ENCODE measurements at places on chromosomes 2 and 18.

- no peak for DNase-seq
Observed at GRCh38 chr2:239928391-239929350, 96.5 kb downstream of the NDUFA10 start.

GRCh38 chr2:1569879-1570450, 156.7 kb downstream of the TPO start:
- no peak for DNase-seq

DNA sequence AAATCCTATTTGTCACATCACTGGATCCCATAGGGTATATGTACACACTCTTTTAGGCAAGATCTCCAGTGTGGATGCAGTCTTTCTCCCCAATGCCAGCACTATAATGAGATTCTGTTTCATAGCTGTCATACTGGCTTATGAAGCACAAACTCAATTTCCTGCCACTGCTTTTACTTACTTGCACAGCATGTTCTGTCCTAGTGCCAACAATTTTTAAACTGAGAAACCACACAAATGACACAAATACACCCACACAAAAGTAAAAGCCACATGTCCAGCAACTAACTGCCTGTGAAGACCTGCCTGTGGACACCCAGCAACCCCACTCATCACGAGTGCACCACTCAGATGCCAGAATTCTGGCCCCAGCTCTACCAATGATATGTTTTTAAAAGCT, 29.6 kb upstream of the RNU4ATAC start:
- DNase-seq: peak; percentile 48

GRCh38 chr2:25674077-25674362, 643 bp upstream of the DTNB start:
- DNase-seq: no peak

DNA sequence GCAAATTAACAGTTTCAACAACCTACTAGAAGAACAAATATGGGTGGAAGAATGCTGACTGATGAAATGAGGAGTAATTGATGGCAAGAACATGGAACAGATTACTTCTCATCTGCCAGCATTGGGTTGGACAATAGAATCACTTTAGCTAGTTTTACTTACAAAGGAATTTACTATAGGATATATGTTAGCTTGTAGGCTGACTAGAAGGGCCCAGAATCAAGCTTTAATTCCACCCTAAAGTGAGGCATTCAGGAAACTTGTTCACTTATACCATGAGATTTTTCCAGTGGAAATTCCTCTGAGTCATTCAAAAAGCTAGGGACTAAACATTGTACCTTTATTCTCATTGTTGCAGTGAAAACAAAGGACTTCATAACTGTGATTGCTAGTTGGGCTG, 5.0 kb upstream of the ZSWIM2 start:
- peak; percentile 41 for DNase-seq

- DNase-seq: peak; percentile 91
Observed at GRCh38 chr18:79570266-79571201, 109.1 kb upstream of the CTDP1 start.

DNA sequence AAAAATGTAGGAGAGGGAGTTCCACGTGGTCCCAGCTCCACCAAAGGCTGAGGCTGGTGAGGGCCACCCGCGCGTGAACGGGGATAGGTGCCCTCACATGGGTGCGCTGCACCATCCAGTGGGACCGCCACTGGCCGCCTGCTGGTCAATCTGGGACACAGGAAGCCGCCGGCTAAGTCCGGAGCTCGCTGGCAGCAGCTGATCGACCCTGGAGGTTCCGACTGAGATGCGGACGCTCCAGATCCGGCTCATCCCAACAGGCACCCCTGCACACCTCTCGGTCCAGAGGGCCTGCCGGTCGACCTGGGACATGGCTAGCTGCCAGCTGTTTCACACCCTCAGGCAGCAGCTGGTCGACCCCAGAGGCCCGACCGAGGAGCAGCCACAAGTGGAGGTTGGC, 116.5 kb upstream of the ANKRD30BL start:
- DNase-seq: no peak

GRCh38 chr2:88144914-88145497, 17.1 kb upstream of the FABP1 start:
- no peak for DNase-seq

GRCh38 chr2:233034091-233034882, 1.8 kb downstream of the NEU2 start:
- no peak for DNase-seq

- DNase-seq: no peak
Observed at GRCh38 chr2:219475278-219475677, 23.4 kb upstream of the GMPPA start.

GRCh38 chr18:46274266-46274665, 170.1 kb downstream of the HAUS1 start:
- no peak for DNase-seq

DNA sequence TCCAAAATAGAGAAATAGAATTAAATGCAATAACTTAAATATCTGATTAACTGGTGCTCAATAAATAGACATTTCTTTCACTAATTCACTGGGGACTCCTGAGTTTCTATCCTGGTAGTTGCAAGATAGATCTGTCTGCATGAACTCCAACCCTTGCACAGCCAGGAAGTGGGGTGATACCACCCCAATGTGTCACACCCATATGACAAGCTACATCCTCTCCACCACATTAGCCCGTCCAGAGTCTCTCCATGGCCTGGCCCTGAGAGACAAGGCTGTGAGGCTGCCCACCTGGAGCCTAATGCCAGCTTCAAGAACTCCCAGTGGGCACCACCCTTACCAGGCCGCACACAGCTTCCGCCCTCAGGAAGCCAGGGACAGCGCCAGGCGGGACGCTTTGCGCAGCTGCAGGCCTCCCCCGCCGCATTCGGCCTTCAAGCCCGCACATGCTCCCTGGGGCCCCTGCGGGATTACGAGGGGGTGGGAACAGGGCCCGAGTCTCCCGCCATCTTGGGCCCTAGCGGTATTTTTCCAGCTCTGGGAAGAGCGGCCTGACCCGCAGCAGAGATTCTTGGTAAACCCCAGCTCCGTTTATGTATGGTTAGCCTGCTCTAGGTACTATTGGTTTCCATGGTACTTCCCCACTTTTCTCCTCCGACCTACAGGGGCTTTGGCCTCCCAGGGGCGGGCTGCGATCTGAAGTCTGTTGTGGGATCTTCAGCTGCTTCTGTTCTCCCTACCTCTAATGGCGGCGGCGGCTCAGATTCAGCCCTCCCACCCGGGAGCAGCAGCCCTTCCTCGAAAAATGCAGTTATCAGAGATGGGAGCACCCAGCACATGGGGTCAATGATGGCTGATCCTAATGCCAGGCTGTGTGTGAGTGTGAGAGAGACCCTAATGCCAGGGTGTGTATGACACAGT, at the start of gene TDRD15:
Gene TDRD15 (plus strand): TSS at position 496 of the 921 bp plus-strand sequence. CDS start 13,500 bp downstream, outside the sequence.
- DNase-seq: no peak

- DNase-seq: peak; percentile 63
Observed at GRCh38 chr2:220162320-220162719, 534.9 kb downstream of the SLC4A3 start.

DNA sequence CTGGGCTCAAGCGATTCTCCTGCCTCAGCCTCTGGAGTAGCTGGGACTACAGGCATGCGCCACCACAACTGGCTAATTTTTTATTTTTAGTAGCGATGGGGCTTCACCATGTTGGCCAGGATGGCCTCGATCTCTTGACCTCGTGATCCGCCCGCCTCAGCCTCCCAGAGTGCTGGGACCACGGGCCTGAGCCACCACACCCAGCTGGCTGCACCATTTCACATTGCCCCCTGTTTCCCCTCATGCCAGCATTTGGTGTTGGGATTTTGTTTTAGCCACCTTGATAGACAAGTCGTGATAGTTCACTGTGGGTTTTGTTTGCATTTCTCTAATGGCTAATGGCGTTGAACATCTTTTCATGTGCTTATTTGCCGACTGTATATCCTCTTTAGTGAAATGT, 5.8 kb upstream of the COLEC11 start:
- DNase-seq: no peak

DNA sequence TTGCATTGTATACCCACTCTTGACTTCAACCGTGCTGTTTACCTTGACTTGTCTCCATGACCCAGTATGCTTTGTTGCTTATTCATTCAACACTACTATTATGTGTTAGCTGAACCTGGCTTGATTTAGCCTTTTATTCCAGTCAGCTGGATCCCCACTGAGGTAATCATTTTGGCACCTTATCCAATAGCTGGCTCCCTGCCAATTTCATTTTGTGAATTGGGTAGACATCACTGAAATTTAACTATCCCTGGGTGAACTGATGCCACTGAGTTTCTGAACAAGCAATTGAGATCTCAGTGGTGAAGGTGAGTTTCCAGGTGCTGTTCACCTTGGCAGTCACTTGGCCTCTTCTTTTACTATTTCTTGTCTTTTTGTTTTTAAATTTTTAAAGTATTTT, 584.3 kb downstream of the ADCYAP1 start:
- no peak for DNase-seq
